ENCODE measurements at places on chromosomes 6 and 20.

DNA sequence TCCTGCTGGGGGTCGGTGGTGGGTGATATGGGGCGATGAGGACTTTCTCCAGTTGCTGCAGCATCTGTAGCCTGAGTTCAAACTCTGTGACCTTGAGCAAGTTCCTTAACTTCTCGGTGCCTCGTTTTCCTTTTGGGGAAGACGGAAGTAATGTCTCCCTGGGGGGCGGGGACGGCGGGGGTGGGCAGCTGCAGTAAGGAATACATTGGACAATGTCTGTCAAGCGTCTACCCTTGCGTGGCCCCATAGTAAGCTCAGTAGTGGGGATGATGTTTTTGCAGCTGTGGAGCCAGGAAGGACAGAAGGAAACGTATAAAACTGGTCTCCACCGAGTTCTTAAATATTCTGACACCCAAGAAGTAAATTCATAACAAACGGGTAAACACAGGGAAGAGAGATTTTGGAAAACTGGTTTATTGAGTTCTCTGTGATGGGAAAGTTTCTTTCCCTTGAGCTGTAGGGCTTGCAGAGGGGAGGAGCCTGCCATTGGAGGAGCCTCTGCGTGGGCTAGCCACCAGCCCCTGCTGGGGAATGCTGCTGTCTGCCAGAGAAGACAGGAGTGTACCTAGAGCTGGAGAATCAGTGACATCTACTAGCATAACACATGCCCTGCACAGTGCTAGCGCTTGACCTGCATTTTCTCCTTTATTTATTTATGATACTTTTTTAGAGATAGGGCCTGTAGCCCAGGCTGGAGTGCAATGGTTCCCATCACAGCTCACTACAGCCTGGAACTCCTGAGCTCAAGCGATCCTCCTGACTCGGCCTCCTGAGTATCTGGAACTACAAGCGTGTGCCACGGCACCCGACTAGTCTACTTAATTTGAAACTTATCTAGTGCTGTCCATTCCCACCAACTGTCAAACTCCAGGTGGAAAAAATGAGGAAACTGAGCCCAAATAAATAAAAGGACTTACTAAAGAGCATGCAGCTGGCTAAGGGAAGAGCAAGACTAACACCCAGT, 1.2 kb upstream of the ACSS1 start:
- DNase-seq, result no peak

- DNase-seq, result no peak
Observed at GRCh38 chr20:32052778-32053362, 828 bp downstream of the HCK start.

DNA sequence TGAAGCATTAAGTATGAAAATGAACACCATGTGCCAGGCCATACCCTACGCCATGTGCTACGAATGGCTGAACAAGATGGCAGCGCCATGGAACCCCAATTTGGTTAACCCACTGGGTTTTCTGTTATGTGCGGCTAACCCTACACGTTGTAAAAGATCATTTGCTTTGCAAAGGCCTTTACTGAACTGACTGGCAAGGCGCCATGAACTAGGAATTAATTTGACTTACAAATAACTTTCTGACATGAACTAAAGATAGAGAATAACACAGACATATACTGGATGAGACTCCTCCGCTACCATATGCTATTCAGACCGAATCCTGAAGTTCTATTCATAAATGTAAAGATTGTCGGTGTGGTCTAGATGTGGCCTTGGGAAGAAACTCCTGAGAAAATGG, 3.9 kb downstream of the CNKSR3 start:
- DNase-seq, result no peak

- no peak for DNase-seq
Observed at GRCh38 chr6:56279331-56280080, 32.1 kb upstream of the COL21A1 start.

GRCh38 chr6:40933864-40934263, 105.2 kb downstream of the UNC5CL start:
- DNase-seq, result no peak

DNA sequence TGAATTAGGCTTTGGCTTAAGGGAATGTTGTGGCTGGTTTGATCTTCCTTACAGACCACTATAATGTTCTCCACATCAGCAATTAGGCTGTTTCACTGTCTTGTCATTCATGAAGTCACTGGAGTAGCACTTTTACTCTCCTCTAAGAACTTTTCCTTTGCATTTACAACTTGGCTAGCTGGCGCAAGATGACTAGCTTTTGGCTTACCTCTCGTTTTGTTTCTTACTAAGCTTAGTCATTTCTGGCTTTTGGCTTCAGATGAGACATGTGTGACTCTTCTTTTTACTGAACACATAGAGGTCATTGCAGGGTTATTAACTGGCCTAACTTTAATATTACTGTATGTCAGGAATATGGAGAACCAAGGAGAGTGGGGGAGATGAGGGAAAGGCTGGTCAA, 143.2 kb downstream of the PTCHD4 start:
- no peak for DNase-seq

- no peak for DNase-seq
Observed at GRCh38 chr6:133312006-133312405, 70.8 kb downstream of the EYA4 start.

DNA sequence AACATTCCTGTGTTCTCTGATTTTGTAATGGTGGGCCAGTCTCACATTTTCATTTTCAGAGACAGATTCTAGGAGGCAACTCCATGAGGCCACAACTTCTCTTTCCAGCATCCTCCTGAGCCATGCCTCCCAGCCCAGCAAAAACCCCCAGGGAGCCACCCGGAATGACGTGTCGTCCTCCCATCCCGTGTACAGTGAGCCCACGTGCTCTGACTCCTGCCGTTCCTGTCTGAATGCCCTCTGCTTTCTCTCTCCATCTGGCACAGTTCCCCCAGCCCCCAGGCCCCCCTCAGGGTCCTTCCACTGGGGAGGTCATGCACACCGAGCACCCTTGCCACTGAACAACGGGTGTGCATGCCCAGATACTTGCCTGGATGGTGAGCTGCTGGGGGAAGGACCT, 38.0 kb downstream of the C20orf203 start:
- DNase-seq, result no peak

GRCh38 chr6:57305761-57306160, 11.7 kb upstream of the PRIM2 start:
- DNase-seq, result no peak

DNA sequence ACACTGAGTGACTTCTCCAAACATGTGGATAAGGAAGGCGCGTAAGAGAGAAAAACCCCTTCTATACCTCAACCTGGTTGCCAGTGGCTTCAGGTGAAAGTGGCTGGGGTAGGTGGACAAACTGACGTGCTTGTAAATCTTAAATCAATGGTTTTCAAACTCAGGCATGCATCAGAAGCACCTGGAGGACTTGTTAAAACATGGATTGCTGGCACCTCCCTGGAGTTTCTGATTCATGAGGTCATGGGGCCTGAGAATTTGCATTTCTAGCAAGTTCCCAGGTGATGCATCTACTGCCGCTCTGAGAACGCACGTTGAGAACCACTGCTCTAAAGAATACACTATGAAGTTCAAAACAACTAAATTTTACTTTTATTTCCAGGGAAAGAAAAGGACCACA, 31.9 kb upstream of the TAB2 start:
- DNase-seq, result no peak

GRCh38 chr6:127811900-127812570, 88.8 kb downstream of the THEMIS start:
- DNase-seq, result no peak

DNA sequence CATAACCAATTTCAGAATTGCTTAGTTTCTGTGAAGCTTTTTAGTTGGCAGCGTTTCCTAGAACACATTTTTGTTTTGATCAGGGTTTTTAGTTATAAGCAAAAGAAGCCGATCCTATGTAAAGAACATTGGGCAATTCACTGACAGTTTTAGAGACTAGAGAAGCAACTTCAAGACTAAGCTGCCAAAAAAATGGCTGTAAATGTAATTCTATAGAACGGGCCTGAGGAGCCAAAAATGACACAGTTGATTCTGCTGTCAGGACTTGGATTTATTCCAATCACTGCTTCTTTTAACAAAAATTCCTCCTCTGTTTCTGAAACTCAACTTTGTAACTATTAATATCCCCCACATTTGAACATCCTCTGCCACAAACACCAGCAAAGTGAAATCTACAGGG, 236.0 kb upstream of the EYS start:
- DNase-seq, result no peak

DNA sequence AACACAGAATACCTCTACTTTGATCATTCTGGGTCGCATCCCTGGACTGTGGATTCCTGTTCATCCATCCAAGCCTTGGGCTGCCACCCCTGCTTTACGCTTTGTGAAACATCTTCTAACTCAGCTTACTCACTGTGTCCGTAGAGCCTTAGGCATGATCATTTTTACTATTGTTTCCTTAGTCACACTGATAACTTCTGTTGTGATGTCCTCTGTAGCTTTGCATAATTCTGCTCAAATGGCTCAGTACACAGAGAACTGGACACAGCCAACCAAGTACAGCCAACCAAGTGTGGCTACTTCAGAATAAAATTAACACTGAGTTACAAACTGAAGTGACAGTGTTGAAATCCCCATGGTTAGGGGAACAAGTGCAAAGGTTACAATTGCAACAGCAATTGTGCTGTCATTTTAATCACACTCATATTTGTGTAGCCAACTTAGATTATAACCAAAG, 8.6 kb upstream of the FKBP1A start:
- no peak for DNase-seq

GRCh38 chr6:98669371-98669770, 165.0 kb upstream of the POU3F2 start:
- DNase-seq, result no peak

GRCh38 chr6:108644252-108644651, 83.5 kb downstream of the FOXO3 start:
- no peak for DNase-seq

- DNase-seq, result no peak
Observed at GRCh38 chr6:35185302-35185681, 28.5 kb upstream of the SCUBE3 start.

DNA sequence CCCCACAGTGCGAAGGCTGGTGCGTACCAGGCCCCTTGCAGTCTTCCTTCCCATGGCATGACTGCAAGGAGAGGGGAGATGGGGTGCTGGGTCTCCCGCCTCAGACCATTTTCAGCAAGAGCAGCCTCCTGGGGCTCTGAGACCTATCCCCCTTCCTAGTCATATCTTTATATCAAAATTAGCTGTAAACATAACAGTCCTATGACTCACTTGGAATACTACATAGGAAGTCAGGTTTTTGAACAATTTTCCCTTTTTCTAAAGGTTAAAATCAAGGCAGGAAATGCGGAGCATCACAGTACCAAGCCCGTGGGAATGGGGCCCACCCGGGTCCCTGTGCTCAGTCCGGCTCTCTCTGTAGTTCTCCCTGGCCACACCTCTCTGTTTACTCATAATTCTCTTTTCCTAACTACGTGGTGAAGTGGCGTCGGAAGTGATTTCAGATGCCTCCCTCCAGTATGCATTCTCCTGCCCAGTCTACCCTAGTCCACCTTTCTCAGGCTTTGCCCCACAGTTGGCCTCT, 109.8 kb upstream of the TMEM170B start:
- DNase-seq, result no peak

GRCh38 chr20:46282669-46283068, 25.6 kb downstream of the CDH22 start:
- no peak for DNase-seq

DNA sequence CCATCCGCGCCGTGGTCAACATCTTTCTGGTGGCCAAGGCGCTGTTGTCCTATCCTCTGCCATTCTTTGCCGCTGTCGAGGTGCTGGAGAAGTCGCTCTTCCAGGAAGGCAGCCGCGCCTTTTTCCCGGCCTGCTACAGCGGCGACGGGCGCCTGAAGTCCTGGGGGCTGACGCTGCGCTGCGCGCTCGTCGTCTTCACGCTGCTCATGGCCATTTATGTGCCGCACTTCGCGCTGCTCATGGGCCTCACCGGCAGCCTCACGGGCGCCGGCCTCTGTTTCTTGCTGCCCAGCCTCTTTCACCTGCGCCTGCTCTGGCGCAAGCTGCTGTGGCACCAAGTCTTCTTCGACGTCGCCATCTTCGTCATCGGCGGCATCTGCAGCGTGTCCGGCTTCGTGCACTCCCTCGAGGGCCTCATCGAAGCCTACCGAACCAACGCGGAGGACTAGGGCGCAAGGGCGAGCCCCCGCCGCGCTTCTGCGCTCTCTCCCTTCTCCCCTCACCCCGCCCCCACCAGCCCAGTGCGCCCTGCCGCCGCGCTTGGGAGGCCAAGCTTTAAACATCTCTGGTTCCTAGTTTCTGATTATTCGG, 4.0 kb downstream of the SLC32A1 start:
- DNase-seq, result no peak

DNA sequence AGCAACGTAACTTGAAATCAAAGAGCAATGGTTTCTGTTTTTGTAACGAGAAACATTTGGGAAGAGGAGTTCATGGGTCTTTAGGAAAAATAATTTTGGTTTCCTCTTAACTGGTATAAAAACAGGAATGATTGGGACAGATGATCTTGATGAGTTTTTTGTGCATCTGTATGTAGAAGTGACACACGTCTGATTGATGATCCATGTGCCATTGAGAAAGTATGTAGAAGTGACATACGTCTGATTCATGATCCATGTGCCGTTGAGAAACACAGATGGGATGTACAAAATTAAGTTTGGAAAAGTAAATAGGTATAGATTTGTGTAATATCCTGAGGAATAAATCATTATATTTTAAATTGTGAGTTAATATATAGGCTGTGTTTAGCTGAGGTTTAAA, 2.1 kb downstream of the KIAA1586 start:
- DNase-seq, result no peak

DNA sequence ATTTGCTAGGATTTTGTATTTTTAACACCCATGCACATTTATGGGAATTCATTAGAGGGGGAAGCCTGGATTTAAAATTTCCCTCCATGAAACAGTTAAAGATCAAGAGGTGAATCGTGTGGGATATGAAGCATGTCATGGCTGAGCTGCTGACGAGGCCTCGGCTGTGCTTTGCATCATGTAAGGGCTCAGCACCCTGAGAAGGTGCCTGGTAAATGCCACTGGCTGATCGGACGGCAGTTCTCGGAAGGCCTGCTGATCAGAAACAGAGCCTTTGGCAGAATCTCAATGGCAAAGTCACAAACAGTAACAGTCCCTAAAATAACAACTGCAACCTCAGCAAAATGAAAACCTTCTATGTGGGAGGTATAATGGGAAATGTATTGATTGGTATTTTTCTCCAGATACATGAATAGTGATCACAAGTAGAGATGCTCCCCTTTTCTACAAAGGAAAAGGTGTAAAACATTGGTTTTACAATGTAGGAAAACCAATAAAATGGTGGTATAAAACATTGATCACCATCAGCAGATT, 53.0 kb upstream of the FUCA2 start:
- no peak for DNase-seq

- no peak for DNase-seq
Observed at GRCh38 chr6:157215717-157216116, 107.6 kb downstream of the TMEM242 start.

DNA sequence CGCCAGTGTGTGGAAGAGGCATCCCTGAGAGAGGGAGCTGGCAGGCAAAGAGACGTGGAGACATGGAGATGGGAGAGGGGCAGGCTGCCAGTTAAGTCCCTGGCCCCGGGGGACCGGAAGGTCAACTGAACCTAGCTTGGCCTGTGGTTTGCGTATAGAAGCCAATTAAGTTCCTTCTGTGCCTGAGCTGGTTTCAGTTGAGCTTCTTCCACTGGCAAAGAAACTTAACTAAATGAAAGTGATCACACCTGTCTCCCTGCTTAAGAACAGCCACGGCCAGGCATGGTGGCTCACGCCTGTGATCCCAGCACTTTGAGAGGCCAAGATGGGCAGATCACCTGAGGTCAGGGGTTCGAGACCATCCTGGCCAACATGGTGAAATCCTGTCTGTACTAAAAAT, 26.7 kb upstream of the NNAT start:
- no peak for DNase-seq

- no peak for DNase-seq
Observed at GRCh38 chr6:124753562-124754105, 208.6 kb upstream of the RNF217 start.

GRCh38 chr6:118913161-118913560, 19.2 kb downstream of the ASF1A start:
- no peak for DNase-seq
